Melanocyte of skin (primary cell): ENCODE measurements at places on chromosomes 11 and 22. TPM values are rescaled to one million over a fixed set of nuclear protein-coding genes. Genes with fewer than 3 reads are reported as not detected.

Gene CASP1
- total RNA-seq: 42.1 and 74.3 TPM in 2 replicates

Gene GDPD5
- total RNA-seq: 10.0 and 19.3 TPM in 2 replicates

Gene SCGB1D2
- not detected in 2 replicates for total RNA-seq

Gene APOL5
- not detected in 2 replicates for total RNA-seq
